ENCODE measurements at places on chromosomes 5 and 9.

DNA sequence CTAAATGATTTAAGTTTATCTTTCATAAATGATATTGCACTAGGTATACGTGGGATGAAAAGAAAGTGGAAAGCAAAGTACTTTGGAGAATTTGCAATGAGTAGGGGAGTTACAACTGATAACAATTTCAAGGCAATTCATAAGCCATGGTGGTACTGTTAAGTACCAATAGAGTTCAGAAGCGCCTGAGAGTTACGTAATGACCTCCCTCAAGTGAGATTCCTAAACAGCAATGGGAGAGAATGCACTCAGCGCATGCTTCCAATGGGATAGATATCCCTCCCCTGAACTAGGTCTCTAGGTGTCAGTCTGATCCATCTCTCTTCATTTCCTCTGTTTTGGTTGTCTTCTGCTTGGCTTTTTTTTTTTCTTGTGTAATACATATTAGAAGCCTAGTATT lies 249.3 kb downstream of the NNT start:
- no peak for DNase-seq

- DNase-seq: no peak
These were observed 339.9 kb downstream of the ARL15 start for GRCh38 chr5:53970475-53970874.

- no peak for DNase-seq
These were observed 125.8 kb upstream of the SLIT3 start for GRCh38 chr5:169426784-169427183.

DNA sequence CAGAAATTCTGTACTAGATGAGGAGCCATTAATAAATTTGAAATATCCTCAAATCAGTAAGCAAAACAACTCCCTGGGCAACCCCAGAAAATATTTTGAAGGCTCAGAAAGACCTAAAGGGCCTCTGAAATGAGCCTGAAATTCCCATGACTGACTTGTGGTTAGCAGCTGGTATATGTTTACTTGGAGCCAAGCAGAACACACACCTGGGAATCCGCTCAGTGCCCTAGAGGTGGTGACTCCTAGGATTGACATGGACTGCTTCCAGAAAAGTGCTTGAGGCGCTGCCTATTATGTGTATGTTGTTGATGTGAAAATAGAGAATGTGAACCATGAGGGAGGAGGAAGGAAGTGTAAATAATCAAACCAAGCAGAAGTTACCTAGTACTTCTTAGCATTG lies 14.7 kb downstream of the RFK start:
- DNase-seq: no peak

GRCh38 chr5:172834415-172835289 lies 601 bp downstream of the ERGIC1 start:
- no peak for DNase-seq

GRCh38 chr9:137270929-137271695 lies 6.4 kb upstream of the TOR4A start:
- DNase-seq: peak; percentile 58

DNA sequence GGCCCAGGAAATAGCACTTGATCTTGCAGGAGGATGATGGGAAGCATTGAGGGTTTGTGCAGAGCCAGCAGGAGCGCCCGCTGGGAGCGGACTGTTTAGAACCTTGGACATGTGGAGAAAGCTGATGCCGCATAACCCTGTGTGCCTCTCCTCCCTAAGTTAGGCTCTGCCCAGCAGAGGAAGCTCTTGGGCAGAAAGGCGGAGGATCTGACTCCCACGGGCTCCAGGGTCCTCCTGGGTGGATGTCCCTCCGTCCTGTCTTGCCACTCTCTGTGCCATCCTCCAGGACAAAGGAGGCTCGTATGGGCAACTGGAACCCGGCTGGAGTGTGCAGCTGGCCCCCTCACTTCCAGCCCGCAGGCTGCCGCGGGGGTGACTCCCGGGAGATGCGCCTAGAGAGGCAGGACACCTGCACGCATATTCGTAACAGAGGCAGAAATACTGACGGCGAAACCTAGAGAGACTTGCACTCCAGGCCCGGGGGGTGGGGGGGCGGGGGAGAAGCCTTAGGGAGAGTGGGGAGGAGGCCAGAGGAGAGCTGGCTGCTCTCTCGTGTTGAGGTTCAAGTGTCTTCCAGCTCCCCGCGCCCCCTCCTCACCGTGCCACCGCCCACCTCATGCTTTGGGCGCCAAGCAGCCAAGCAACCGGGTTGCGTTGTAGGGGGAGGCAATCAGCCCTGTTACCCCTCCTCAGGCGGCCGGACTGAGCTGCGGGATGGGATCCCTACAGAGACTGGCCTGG lies 5.4 kb upstream of the FOXE1 start:
- DNase-seq: no peak

DNA sequence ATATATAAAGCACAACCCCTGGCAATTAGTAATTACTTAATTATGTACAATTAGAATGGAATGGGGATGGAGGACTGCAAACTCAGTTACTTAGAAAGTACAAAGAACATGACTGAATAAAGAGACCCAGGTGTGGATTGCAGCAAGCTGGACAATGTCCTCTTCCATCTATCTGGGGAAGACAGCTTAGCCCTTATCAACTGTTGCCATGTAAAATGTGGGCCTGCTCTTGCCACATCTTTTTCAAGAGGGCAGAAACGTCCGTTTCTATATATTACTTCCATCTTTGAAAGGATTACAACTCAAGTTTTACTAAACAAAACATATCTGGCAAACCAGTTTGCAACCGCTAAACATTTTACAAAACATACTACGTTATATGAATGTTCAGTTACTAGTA lies 26.2 kb downstream of the GOLPH3 start:
- DNase-seq: no peak

DNA sequence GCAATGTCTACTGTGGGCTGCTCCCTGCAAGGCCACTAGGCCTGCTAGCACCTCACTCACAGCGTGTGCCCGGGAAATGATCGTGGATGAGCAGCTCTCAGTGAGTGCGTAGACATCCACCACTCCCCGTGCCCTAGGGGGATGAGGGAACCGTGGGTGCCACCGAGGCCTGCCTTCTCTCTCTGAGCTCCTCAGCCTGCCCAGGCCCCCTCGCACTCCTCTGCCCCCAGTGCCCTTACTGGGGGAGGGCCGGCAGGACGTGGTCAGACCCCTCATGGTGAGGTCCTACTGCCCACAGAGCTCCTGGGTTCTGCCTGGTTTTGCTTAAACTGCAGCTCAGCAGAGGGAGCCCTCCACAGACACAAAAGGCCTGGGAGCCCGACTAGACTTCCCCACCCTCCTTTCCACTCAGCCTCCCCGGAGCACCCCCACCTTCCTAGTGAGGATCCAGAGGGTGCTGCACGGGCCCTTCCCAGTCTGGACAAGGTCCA lies 220.0 kb downstream of the CACNA1B start:
- no peak for DNase-seq

DNA sequence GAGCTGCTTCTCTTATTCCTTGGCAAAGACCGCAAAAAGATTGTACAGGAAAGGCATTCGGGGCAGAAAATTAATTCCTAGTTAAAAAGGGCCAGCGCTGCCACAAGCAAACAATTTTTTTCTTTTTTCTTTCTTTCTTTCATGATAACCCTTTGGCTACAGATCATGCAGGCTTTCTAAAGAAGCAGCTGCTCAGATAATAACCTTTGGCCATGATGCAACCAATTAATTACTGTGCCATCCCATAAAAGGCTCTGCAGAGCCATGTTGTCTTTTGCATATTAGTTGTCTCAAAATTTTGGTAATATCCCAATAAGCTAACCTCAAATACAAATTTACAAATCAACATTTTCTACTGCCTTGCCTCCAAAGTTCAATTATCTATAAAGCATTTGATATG lies 758.4 kb upstream of the SEMA6A start:
- DNase-seq: no peak

DNA sequence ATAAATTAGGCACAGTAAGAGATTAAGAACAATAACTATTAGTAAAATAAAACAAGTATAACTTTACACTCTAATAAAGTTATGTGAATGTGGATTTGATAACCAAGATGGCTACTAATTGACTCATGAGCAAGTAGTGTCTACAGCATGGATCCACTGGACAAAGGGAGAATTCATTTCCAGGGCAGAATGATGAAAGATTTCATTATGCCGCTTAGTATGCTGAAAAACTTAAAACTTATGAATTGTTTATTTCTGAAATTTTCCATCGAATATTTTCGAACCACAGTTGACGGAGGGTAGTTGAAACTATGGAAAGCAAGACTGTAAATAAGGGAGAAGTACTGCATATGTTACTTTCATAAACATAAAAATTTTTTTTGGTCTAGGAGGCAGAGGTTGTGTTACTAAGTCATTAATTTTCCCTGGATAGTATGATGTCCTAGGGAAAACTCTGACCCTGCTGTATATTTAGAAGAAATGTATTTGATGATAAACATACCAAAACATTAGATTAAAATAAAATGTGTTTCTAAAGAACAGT lies 24.9 kb upstream of the TARS1 start:
- no peak for DNase-seq

DNA sequence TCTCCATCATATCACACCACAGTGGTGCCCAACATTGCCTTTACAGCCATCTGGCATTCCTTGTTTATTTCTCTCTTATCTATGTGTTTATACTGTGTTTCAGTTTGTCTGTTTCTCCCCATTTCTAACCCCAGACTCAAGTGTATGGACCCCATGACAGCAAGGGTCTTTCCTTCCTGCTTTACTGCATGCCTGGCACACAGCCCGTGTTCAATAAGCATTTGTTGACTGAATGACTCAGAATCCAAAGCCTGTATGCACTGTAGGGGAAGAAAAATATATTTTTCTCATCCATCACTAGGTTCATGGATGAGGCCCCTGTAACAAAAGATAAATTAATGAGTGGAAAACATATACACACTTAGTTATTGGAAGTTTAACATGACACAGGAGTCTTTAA lies 190.8 kb upstream of the SEMA6A start:
- no peak for DNase-seq

GRCh38 chr9:21314152-21314551 lies 9.0 kb upstream of the IFNA5 start:
- DNase-seq: no peak

Data from GF-D8 (cell line).